Stimulated activated CD4-positive, alpha-beta T cell treated with anti-CD3 and anti-CD28 coated beads, TNF-alpha, amount 100 ng/mL, for 24 hours (primary cell): ENCODE measurements at places on chromosomes 5 and 9.

DNA sequence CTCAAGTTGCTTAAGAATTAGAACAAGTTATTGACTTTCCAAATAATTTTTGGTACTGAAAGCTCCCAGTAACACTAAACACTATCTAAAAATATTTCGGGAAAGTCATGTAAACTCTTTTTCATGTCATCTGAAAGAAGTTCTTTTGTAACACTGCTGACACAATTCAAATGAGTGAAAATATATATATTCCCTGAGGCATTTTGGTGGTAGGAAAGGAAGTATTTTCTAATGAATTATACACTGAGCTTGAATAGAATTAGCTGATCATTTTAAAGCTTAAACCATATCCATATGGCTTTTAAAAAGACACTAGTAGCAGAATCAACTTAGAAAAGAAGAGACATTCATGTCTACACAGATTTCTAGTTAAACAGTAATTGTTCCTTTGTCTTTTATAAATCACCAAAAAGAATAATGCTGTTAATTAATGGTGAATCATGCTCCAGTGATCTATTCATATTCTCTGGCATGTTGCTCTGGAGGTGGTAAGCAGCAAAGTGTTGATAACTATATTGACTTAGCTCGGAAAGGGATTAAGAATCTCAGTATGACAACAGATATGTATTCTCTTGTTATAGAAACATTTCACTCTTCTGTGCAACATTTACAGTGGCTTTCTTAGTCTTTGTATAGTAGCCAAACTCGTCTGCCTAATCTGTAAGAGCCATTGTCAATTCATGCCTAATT lies 27.4 kb upstream of the RFX3 start:
- DNase-seq, result no peak

- DNase-seq, result no peak
These were observed 10.7 kb downstream of the LOX start for GRCh38 chr5:122067390-122067789.

DNA sequence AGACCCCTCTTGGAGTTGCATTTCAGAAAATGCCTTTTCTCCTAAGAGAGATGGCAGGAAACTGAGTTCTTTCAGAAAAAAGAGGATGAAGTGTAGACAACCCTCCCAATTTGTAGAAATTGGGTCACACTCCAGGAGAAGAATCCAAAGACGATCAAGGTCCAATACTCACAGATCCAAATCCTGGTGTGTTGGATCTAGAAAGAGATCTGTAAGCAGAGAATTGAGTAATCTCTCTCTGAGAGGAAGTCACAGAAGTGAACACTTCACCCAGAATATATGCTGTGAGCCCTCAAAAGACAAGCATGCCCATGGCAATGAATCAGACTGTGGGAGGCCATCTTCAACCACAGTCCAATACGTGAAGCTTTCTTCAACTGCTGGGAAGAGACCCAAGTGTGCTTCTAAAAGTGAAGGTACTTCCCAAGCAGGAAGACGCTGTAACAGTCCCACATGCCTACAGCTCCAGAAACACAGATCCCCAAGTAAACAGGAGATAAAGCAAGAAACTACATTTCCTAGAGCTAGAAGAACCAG lies 182.7 kb downstream of the SMC2 start:
- DNase-seq, result no peak

DNA sequence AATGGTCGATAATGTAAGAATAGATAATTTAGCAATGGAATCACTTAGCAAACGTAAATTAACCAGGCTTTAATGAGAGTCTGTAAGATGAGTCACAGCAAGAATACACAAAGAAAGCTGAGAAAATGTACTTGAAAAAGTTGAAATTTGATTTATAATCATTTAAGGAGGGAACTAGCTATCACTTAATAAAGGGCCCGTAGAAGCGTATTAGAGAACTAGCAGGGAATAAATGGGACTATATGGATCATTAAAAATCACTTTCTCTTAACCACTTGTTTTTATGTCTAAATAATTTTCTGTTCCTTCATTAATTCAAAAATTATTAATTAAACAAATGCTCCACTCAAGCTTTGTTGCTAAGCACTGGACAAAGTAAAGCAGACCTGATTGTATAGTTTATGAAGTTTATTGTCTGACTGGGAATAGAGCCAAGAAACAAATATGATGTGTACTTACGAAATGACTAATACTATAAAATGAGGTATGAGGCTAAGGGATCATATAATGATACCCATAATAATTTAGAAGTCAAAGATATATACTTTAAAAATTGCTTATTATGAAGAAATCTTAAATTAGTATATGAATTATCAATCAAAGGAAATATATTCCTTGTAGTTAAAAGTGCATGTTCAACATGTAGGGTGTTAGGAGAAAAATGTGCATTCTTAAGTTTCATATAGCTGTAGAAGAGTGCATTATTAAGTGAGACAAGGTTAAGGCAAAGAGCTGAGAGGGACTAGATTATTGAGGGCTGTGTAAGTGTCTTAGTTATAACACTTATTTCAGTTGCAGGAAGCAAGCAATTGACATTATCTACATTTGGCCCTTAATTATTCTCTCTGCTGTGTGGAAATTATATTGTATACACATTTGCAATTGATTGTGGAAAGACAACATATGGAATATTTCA lies 196.8 kb downstream of the PRDM9 start:
- no peak for DNase-seq

- no peak for DNase-seq
These were observed 192.1 kb downstream of the SMC2 start for GRCh38 chr9:104286187-104286586.

DNA sequence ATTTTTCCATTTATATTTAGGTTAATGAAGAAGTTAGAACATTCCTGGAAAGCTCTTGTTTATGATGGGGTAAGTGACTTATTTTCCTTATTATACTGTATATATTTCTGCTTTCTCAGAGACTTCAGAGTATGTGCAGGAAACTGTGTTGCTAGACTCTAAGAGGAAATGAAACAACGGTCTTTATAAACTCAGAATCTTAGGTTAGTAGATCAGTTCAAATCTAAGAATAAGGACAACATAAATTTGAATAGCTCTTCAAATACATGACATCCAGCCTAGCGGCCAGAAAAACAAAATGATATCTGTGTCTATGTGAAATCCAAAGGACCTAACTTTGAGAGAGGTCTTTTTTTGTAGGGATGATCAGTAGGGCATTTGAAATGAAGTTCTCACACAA lies 94.3 kb downstream of the PRKACG start:
- no peak for DNase-seq

GRCh38 chr5:160969645-160970044 lies 117.6 kb upstream of the ATP10B start:
- no peak for DNase-seq

DNA sequence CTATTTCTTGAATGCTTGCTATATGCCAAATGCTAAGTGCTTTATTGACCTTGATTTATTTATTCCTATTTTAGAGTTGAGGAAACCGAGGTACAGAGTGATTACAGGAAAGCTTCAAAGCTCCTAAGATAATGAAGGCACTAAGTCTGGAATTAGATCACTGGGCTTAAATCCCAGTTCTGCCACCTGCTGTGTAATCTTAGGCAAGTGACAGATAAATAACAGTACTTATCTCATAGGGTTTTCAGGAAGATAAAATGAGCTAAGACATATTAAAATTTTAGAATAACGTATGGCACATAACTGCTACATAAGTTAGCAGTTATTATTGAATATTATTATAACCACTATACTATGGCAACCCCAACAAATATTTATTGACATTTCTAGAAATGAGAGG lies 843.8 kb downstream of the DTWD2 start:
- DNase-seq, result no peak

GRCh38 chr5:180090098-180090768 lies 18.7 kb upstream of the RNF130 start:
- DNase-seq, result peak; percentile 72

GRCh38 chr5:125812651-125813050 lies 610.6 kb upstream of the GRAMD2B start:
- DNase-seq, result no peak

GRCh38 chr9:15293804-15294316 lies 13.2 kb downstream of the TTC39B start:
- DNase-seq, result no peak

DNA sequence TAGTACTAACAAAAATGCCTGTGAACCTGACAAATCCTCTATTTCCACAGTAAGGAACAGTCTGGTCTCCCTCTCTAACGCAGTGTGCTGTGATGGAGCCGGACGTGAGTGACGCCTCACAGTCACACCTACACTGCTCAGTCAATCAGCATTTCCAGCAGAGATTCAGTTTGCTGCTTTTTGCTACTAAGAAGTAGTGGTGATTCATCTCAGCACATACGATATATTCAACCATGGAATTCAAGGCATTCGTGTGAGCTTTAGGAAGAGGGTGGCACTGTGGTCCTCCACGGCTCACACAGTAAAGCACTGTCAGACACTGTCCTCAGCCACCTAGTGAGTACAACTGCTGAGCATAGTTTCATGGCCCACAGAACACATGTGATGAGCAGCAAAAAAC lies 70.9 kb downstream of the SETX start:
- no peak for DNase-seq

DNA sequence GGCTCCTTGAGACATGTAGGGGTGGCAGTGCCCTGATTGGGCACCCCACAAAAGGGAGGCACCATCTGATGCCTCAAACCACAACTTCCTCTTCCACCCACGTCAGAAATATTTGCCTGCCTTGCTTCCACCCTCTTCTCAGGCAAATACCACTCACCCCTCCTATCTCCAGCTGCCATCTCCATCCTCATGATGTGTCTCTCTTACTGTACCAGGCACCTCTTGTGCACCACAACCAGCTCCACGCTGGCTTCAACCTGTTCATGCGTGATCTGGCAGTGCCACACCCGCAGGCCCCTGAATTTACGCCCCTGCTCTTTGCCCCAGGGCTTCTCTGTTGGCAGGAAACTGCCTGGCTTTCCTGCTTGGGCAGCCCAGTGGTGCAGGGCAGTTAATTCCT lies 87.8 kb upstream of the HSPA9 start:
- DNase-seq, result no peak

DNA sequence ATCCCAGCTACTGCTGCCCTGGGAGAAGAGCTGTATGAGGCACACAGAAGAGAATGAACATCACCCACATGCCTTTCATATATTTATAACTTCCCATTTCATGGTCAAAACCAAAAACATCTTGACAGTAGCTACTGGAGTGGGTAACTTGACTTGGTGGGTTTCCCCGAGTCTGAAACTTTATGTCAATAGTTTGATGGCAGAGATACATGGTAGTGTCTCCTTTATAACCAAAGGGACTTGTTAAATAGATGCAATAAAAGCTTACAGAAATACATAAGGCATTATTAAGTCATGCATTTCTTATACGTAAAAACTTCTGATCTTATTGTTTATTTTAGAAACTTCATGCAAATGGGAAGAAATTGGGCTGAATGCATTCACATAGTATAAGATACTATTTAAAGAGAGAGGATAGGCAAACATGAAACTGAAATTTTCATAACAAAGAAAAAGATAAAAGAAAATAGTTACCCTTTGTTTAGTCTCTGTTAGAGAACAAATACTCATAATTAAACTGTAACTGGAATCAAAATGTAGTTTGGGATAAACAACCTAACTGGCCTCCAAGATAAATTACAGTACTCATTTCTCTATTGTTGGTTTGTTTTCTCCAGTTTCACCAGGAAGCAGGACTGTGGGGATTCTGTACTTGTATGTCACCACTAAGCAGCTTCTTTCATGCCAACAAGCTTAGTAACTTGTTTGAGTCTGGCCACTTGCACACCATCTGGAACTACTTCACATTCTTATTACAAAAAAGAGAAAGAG lies 459.3 kb upstream of the MEF2C start:
- no peak for DNase-seq

GRCh38 chr9:127109212-127109711 lies 13.2 kb downstream of the ANGPTL2 start:
- DNase-seq, result no peak

GRCh38 chr5:80206282-80206681 lies 49.6 kb downstream of the SERINC5 start:
- DNase-seq, result no peak
